Occipital lobe (tissue), 3 donors: ENCODE measurements at places on chromosomes 2 and 18. TPM values are rescaled to one million over a fixed set of nuclear protein-coding genes. Genes with fewer than 3 reads are reported as not detected.

ARHGAP15 gene
- total RNA-seq, result 14.2 TPM

ANKRD36 gene
- total RNA-seq, result 506 TPM

DNA sequence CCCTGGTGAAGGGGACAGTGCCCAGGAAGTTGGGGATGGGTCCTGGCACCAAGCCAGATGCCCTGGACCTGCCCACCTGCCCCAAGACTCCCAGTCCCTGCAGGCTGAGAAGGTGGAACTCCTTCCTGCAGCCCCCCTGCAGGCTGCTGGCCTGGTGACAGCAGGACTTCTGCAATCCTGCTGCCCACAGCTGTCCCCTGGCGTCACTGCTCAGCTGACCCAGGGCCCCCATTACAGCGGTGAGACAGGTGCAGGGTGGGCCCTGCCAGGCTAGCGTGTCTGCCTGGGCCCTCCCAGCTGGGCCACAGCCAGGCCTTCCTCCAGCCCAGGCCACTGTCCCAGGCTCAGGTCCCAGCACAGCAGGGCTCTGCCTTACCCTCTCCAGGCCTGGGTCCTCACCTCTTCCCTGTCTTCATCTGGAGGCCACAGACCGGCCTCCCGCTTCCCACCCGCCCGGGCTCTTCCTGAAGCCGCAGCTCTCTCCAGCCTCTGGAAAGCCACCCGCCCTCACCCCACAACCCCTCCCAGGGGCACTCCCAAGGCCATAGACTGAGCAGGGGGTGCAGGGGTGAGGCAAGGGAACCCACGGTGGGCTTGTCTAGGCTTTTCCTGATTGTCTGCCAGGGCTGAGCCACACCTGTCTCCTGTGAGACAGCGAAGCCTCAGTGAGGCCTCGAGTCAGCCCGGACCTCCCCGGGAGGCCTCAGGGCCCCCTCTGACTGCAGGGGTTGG is 8.8 kb upstream of the ERFE start:
- no peak for DNase-seq

- DNase-seq, result no peak
These were observed 312.4 kb upstream of the MC4R start for GRCh38 chr18:60684843-60685513.

- no peak for DNase-seq
These were observed 19.3 kb upstream of the CD302 start for GRCh38 chr2:159817283-159817682.
